ENCODE measurements at places on chromosomes 5 and 9.

DNA sequence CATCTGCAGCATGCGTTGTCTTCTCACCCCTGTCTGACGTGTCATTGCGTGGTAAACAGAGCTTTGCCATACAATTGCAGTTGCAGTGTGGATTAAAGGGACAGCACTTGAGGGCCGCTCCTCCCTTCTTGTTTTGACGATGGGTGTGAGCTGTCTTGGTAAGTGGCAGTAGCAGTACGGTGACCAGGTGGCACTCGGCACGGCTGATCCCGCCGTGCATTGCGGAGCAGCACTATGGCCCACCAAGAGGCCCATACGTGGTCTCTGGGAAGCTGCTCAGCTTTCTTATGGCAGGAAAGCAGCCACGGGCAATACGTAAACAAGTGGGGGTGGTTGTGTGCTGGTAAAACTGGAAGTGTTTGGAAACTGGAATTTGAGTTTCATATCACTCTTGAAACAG, 25.1 kb downstream of the EHMT1 start:
- DNase-seq: no peak

DNA sequence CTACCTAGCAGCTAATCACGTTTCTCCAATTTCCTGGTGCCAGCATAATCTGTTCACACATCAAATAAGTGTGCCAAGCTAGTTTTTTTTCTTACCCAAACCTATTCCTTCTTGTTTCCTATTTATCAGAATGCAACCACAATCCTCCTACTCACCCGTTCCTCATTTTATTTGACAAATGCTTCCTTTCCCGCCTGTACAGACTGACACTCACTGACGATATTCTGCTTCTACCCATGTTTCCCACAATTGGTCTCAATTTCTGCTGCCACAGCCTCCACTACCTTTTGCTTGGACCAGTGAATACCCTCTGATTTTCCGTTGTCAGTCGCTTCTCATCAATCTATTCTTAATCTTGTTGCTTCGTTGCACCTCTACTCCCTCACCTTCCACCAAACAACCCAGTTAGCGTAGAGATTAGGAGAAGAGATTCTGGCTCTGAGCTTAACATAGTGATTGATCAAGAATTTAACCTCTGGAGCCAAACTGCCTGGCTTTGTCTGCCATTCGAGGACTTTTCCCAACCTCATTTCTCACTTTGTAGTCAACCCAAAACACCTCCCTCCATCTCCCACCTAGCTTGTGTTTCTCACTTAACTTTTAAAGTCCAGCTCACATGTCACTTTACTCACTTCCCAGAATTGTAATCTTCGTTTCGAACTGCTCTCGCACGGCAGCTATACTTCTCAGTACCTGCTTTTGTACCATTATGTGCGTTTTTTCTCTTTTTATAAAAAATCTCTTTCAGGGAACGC, 729 bp upstream of the TMEM38B start:
- no peak for DNase-seq

DNA sequence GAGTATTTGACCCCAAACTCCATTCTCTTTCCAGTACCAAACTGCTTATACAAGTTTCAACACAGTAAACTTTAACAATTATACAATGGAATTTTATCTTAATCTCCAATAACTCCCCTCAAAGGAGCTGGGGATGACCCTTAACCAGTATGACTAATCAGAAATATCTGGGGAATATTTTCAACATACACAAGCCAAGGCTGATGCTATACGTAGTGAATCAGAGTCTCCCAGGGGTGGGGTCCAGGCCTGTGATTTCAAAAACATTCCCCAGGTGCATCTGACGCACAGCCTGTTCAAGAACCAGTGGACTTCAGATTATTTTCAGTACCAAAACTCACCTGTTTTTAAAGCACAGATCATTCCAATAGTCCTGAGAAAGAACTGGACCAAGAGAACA, 11.8 kb upstream of the SEMA5A start:
- no peak for DNase-seq

GRCh38 chr9:134892221-134892620, 11.6 kb downstream of the FCN2 start:
- DNase-seq: no peak

- DNase-seq: no peak
These were observed 164.7 kb downstream of the DOCK2 start for GRCh38 chr5:169801781-169802180.

DNA sequence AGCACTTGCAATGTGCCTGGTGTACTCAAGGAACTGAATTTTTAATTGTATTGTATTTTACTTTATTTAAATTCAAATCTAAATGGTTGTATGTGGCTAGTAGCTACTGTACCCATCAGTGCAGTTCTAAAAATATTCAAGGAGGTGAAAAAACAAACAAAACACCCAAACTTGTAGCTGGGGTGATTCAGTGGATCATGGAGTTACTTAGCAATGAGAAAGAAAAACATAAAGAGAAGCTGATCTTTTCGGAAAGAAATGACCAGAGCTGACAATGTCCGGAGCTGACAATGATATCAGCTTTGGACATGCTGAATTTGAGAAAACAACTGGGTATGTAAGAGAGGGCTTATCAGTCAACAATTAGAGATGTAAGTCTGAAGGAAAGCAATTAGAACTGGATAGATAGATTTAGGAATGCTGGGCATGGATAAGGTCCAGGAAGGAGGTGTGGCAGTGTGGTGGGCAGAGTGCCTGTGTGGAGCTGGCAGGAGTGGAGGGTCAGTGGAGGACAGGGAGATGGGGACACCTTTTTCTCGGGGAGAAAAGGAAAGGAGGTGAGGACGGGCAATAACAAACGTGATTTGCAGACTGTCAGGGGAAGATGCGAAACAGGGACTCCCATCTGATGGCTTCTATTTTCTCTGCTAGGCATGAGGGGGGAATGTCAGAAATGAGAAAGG, 113.2 kb downstream of the DCP2 start:
- DNase-seq: no peak

DNA sequence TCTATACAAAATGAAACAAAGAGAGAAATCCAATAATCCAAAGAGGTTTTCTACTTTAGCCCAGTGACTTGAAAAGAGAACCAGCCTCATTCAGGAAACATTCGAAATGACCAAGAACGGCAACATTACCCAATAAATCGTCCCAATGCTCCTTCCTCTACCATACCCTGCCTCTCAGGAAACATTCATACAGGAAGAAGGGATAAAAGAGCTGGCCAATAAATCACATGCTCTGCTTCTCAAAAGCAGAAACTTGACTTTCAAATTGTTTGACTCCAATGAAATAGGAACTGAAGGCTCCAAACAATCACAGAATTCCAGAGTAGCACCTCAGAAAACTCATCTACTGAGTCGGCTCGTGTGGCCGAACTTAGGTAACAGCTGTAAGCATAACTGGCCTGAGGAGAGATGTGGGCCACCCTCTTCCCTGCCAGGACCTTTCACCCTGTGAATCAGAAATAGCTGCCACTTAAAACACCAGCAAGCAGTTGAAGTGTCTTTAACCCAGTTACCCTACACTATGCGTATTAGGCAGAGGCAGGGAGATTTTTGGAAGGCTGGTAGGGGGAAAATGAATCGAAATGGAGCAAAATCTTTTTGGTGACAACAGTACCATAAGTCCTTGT, 14.6 kb downstream of the ARL15 start:
- DNase-seq: no peak
